ENCODE measurements at places on chromosomes 4 and X.

DNA sequence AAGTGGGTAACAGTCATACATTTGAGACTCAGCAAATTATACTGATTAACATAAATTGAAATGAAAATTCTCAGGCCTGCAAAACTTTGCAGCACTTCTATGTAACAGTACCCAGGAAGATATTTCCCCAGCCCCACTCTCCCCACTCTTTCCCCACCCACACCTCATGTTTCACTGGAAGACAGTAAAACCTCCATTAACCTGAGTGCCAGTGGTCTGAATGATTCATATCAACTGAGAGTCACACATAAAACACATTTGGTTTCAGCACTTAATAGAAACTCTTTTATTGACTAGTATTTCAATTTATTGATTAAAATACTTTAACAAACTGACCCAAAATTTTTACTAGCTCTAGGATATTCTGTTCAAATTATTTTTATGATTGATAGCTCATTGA lies 6.9 kb downstream of the CXCL6 start:
- no peak for DNase-seq

- DNase-seq = peak; percentile 61
These were observed 275.5 kb downstream of the PPARGC1A start for GRCh38 chr4:23614284-23614892.

- DNase-seq = no peak
These were observed 23.8 kb downstream of the SSX1 start for GRCh38 chrX:48278958-48279357.

DNA sequence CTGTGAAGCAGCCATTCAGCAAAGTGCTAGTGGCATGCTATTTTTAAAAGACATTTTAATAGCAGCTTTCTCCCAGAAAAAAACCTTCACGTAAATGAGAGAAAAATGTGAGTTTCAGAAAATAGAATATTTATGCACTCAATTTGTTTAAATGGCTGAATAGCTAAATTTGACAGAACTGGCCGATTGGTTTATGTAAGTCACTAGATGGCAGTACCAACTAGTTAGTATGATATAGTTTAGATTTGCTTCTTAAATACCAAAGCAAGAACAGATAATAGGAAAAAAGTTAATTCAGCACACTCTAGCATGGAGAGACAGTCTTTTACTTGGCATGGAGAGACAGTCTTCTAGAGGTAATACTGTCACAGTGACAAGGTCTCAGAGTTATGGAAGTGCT lies 250.1 kb downstream of the SNCA start:
- DNase-seq = peak; percentile 67

- DNase-seq = no peak
These were observed 10.3 kb upstream of the CLNK start for GRCh38 chr4:10694828-10695209.

DNA sequence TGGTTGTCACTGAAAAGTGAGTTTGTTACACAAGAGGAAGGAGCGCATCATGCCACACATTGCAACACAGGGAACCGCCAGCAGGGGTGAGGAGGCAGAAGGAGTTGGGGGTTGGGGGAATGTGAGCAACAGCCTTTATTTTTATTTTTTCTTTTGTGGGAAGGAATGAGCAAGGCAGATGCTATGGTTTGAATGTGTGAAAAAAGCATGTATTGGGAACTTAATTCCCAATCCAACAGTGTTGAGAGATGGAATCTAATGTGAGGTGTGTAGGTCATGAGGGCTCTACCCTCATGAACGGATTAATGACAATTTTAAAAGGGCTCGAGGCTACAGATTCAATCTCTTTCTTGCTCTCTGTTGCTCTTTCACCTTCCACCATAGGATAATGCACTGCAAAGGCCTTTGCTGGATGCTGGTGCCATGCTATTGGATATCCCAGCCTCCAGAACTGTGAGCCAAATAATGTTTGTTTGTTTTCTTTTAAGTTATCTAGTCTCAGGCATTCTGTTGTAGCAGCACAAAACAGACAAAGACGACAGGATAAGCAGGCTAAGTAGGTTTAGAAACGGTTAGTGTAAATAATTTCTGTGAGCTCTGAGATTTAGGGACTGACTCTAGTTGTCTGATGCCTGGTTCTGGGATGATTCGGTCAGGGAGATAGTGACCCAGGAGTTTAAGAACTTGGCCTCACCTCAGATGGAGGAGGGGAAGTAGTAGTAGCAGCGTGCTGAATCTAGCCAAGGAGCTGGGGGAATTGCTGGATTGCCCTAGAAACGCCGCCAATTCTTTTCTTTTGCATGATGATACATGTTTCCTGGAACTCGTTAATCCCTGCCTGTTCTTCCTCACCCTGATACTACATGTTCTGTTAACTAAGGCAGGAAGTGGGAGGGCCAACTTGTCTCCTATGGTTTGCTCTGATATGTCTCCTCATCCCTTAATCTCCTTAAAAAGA lies 156.6 kb upstream of the CTSO start:
- DNase-seq = no peak

GRCh38 chr4:142845293-142846107 lies 601 bp downstream of the INPP4B start:
- peak; percentile 29 for DNase-seq

GRCh38 chr4:97987019-97987648 lies 156.1 kb downstream of the STPG2 start:
- peak; percentile 12 for DNase-seq

- peak; percentile 19 for DNase-seq
These were observed 503.6 kb downstream of the IL1RAPL1 start for GRCh38 chrX:29090811-29091210.

DNA sequence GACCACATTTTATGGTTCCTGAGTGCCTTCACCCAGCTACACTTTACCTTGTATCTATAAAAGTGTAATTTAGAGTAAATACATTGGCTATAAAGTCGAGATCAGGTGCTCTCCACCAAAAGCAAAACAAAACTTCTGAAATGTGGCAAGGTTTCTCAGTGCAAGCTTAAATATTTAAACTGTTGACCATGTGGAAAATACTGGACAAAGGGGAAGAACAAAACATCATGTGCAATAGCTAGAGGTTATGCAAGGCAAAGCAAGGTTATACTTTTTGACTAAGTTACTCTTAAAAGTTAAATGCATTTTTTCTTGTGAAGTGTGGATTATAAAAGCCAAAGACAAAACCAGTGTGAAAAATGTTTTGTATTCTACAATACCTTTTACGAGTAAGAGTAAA lies 55.9 kb downstream of the UGT2A2 start:
- DNase-seq = no peak

DNA sequence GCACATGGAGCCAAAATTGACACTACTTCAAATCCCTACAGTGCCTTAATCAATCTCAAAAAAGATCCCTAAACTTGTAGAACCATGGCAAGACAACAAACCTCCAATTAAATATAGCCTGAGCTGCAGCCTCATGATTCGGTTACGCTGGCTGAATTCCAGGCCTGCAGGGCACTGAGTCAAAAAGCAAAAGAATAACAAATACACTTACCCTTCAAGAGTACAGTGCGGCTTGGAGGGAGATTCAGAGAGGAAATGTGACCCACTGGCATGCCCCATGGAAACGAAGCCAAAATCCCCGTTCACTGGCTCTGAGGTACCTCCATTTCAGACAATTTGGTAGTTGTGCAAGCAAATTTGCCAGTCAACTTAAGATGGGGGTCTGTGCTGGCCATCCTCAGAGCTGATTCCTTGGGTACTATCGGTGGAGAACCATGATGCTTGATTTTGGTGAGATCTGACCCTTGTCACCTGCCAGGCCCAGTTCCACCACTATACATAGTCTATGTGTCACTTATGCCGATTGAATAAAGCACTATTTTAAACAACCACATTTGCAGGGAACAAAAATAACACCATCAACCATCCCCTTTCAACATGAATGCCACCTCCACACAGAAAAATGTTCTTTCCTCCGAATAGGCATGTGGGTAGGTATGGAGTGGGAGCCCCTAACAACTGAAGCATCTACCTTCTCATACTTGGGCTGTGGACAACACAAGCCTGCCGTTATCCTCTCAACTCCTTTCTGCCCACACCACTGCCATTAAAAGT lies 2.1 kb downstream of the C4orf54 start:
- peak; percentile 80 for DNase-seq

DNA sequence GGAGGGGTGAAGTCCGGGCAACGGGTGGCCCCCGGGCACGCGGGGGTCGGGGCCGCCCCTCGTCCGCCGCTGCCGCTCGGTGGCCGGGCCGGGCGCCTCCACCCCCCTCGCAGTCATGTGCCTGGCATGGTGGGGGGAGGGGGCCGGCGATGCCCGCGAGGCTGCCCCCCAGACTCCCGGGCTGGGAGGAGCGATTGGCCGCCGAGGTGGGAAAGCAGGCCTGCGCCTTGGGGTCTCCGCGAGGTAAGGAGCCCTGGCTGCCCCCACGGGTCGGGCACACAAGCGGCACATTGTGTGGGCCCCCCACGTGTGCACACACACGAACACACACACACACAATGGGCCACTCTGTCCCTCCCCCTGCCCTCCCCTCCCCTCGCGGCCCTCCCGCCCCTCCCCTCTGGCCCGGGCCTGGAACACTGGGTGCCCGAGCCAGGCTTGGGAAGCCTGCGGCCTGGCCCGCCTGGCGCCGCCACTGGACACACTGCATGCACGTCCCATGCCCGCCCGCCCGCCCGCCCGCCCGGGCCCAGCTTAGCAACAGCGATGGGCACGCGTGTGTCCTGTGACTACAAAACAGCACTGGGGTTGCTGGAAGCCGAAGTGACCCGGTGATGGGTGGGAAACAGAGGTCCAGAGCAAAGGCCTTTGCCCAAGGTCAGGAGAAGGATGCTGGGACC lies 1.3 kb downstream of the SLC6A8 start:
- peak; percentile 23 for DNase-seq

DNA sequence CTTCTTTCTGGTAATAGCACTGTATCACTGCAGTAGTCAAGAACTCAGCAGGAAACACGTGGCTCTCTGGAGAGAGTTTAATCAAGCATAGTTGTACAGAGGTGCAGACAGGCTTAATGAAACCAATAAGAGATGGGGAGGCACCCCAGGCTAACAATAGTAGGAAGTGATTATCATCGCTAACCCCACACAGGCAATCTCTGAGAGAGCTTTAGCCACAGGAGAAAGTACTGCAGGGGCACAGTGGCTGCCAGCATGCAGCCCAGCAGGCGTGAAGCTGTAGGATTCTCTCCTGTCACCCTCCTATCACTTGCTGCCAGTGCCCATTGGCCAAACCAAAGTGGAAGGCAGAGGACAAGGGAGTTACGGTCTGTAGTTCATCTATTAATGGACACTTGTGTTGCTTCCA lies 450.0 kb upstream of the RASGEF1B start:
- DNase-seq = no peak

DNA sequence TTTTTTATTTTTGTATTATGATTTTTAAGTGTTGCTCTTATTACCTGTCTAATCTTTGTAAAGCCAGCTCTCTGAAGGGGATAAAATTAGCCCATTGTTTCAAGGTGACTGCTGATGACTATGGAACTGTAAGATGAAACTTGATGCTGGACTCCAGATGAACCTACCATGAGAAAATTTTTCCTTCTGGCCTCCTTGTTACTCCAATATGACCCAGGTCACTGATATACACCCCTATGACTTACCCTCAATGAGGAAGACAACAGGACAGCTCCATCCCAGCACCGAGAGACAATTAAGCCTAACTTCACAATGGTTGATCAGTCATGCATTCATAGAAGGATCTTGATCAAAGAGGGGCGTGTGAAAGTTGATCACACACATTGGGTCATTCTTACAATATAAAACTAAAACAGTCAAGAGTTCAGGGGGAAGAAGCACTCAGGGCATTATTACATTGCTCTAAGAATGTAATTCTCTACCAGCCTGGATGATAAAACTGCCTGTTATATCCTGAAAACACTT lies 230.8 kb upstream of the AGTR2 start:
- no peak for DNase-seq

- no peak for DNase-seq
These were observed 142.9 kb downstream of the ADGRA3 start for GRCh38 chr4:22372986-22373385.

- peak; percentile 86 for DNase-seq
These were observed 163.2 kb upstream of the FAM9B start for GRCh38 chrX:9196961-9197640.

DNA sequence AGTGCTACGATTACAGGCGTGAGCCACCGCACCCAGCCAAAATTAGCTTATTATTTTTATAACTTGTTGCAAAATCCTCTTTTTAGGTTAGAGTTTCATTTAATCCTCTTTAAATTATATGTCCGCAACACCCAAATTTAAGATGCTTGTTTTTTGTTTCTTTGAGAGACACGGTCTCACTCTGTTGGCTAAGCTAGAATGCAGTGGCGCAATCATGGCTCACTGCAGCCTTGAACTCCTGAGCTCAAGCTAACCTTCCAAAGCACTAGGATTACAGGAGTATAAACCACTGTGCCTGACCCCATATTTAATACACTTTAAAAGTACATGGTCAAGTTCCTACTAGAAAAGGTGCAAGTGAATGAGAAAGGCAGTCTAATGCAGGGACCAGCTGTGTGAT lies 2.2 kb downstream of the RBBP7 start:
- DNase-seq = no peak

GRCh38 chr4:66704243-66704642 lies 841.1 kb downstream of the CENPC start:
- no peak for DNase-seq

- DNase-seq = no peak
These were observed 91.4 kb downstream of the HEPH start for GRCh38 chrX:66255359-66255967.

DNA sequence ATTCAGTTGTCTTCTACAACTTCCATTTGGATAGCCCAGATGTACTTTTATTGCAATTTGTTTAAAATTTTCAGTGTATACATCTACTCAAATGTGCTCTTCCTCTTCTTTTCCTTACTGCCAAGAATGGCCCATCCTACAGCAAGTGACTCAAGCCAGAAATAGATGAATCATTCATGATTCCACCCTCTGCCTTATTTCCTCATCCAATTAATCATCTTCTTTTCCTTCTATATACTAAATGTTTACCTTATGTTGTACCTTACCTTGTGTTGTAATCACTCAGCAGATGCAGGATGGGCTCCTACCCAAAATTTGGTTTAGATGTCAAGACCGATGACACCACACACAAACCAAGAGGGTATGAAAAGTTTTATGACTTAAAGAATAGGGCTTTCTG lies 437.8 kb downstream of the GRXCR1 start:
- peak; percentile 74 for DNase-seq

DNA sequence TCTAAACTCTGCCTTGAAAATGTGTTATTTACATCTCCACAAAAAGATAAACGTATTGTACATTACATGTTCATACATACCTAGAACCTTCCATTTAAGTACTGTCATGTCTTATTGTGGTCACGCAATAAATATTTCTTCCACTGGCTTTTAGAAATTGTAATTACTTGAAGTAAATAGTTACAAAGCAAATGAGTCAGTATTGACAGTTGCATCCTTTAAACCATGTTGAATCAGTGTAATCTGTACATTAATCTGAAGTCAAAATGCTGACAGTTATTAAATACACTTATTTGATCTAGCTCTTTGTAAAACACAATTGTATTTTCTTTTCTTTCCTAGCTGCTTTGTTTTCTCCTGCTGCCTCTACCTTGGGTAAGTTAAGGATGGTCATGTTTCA lies 446.7 kb downstream of the EPHA5 start:
- DNase-seq = no peak

- no peak for DNase-seq
These were observed 179.1 kb downstream of the GC start for GRCh38 chr4:71604785-71605184.

- no peak for DNase-seq
These were observed 13.5 kb downstream of the AFF1 start for GRCh38 chr4:86948276-86948675.

- DNase-seq = no peak
These were observed 15.5 kb downstream of the CTPS2 start for GRCh38 chrX:16696956-16697355.

GRCh38 chrX:132063334-132063733 lies 40.2 kb downstream of the STK26 start:
- no peak for DNase-seq

GRCh38 chrX:43551590-43551989 lies 104.5 kb upstream of the MAOA start:
- no peak for DNase-seq

- peak; percentile 5 for DNase-seq
These were observed 36.4 kb upstream of the RBM41 start for GRCh38 chrX:107154787-107155620.
